ENCODE measurements at places on chromosomes 7 and 10.

GRCh38 chr10:1335642-1336041 lies 279.5 kb downstream of the WDR37 start:
- no peak for DNase-seq

DNA sequence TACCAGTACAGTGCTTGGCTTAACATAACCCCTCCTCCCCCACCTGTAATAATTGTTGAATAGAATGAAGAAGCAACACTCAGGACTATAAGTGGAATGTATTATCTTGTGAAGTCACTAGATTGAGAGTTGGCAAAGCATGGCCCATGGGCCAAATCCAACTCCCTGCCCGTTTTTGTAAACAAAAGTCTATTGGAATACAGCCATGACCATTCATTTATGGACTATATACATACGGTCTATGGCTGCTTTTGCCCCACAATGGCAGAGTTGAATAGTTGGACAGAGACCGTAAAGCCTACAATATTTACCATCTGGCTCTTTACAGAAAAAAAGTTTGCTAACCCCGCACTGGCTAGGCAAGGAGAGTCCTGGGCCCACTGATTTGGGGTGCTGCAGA lies 48.1 kb upstream of the CYCS start:
- no peak for DNase-seq

- no peak for DNase-seq
Measured at GRCh38 chr10:77922566-77923179, 3.9 kb downstream of the DLG5 start.

DNA sequence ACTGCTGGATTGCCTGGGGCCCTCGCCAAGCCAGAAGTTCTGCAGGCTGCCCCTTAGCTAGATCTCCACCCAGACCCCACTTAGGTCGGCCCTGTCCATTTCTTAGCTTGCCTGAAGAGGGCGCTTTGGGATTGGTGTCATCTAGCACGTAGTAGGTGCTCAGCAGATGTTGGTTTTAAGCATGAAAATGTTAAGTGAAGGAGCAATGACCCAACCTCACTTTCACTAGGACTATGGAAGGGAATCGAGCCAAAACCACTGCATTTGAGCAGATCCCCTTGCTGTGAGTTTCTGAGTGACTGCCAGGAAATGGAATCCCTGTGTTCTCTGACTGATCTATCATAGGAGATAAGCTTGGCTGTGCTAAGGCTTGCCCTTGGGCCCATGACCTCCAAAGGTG lies 131.7 kb upstream of the EEPD1 start:
- no peak for DNase-seq

- DNase-seq, result no peak
Measured at GRCh38 chr7:17347401-17347800, 48.9 kb downstream of the AHR start.

DNA sequence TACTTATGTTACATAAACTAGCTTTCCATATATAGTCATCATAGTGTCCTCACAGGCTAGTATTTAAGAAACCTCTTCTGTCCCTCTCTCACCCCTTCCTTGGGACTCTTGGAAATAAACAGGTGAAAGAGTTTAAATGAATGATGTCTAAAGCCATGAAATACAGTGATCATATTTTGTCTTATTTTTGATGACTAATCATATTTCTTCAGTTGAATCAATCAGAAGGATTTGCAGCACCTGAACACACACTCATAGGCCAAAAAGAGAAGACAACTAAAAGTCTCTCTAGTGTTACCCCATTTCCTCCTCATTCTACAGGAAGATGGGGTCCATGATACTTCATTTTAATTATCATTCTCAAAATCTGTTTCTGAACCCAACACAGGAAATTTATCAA lies 8.6 kb upstream of the ATAD1 start:
- DNase-seq, result no peak

DNA sequence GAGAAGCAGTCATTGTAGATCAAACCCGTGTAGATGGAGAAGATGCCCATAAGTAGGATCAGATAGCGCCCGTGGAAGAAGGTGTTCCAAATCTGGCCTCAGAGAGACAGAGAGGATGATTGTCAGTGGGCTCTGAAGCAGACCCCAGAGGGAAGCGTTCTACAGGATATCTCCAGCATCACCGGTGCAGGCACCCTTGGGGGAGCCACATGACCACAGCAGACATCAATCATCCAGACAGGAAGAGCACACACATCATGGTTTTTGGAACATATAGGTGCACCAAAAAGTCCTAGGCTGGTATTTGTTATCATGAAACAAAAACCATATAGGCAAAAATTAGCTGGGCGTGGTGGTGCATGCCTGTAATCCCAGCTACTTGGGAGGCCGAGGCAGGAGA lies 44.0 kb upstream of the SVOPL start:
- DNase-seq, result no peak

DNA sequence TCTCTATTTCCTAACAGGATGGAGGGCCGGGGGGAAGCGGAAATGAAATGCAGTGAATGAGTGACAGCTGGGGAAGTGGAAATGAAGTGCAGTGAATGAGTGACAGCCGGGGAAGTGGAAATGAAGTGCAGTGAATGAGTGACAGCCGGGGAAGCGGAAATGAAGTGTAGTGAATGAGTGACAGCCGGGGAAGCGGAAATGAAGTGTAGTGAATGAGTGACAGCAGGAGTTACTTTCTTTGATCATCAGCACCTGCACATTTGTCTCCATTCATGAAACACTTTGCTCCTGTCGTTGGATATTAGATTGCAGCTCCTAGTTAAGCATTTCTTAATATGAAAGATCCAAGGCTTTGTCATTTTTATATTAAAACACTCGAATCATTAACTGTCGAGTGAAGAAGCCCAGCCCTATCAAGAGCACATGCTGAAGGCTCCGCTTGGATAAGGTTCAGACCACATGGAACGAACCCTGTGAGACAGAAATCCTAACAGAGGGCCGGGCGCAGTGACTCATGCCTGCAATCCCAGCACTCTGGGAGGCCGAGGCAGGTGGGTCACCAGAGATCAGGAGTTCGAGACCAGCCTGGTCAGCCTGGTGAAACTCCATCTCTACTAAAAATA lies 406.0 kb upstream of the ADARB2 start:
- DNase-seq, result no peak

DNA sequence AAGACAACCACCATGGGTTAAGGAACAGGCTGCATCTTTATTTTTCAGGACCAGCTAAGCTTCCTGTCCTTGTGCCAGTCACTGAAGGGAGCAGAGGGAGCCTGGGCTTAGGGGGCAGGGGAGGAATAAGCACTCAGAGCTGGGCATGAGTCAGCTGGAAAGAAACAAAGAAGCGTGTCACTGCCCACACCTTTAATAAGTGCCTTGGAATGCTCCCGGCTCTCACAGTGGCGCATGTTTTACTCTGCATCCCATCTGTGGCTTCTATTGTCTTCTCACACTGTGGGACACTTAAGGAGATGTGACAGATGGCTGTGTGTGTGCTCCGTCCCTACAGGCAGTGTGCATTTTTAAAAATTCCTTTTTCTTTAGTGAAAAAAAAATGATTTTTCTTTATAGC lies 71.7 kb downstream of the MTURN start:
- no peak for DNase-seq

GRCh38 chr7:5488286-5488878 lies 64.7 kb upstream of the TNRC18 start:
- no peak for DNase-seq

DNA sequence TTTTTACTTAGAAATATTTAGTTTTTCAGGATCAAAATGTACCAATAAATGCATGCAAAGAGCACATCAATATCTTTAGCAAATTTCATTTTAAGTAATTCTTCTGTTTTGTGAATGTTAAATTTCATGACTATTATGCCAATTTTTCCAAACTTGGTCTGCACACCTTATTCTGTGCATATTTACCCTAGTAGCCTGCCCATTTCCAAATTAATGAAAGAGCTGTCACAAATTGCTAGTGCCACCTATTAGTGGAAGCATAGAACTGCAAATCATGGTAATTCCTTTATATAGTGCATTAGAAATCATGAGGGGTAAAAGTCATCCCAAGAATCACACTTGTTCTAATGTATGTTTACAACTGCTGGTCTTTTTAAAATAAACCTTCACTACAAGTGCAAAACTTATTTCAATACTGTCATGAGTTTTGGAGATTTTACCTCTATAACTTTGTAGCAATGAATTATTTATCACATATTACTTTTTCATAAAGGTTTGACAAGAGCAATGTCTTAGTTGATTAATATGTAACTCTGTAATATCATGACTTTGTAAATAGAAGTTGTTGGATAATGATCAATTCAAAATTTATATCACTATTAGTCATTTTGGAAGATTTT lies 5.7 kb downstream of the SEMA3A start:
- DNase-seq, result no peak

DNA sequence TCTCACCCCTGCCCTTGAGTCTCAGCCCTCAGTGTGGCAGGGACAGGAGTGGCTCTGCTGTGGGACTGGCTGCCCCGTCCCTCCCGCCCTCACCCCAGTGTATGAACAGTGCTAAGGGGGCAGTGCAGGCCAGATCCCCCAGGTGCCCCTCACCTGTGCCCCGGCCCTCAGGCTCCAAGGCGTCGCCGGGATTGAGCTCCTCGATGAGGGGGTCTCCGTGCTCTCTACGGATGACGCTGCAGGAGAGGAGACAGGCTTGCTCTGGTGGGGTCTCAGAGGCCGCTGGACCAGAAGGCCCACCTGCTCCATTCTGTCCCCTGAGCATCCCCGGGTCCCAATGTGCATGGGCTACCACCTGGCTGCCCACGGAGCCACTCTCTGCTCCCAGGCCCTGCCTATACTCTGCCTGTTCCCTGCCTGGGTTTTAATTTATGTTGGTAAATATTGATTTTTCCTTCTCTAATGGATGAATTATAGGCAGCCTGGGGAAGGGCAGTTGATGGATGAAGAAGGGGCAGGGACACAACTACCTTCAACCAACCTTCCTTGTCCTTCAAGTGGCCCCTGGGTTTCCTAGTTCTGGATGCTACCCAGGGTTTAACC lies 47.2 kb downstream of the GOLGA7B start:
- DNase-seq, result no peak

- no peak for DNase-seq
Measured at GRCh38 chr10:76175533-76176165, 744.2 kb downstream of the LRMDA start.

GRCh38 chr7:86933295-86933845 lies 126.1 kb downstream of the ELAPOR2 start:
- DNase-seq, result no peak

- DNase-seq, result no peak
Measured at GRCh38 chr7:80387634-80388193, 124.2 kb downstream of the GNAT3 start.

DNA sequence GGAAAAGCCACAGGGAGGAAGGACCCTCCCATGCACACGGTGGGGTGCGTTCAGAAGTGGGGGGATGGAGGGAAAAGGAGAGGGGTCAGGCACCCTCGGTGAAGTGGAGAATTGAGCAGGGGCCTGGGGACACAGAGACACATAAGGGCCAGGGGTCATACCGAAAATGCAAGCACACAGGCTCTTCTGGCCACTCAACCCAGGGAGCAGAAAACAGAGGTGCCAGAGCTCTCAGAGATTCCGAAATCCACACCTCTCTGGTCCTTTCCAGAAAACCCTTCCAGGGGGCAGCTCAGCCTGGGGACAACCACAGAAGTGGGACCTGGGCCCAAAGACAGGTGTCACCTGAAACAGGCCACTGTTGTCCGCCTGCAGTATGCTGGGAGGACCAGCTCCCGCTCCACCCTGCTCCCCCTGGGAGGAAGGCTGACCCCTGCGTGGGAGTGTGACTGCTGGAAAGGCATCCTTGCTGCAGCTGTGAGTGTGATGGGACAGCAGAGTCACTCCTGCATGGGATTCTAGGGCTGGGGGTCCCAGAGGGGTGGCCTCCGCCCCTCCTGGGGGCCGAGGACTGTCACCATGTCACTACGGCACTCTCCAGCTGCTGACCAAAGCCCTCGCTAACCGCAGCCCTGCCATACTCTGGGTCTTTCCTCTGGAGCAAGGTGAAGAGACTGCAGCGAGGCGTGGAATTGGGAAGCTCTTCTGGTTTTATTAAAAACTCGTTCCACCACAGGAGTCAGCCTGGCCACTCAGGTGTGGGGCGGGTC lies 63.1 kb downstream of the TMEM209 start:
- no peak for DNase-seq

GRCh38 chr10:4028027-4028471 lies 243.0 kb upstream of the KLF6 start:
- no peak for DNase-seq

- DNase-seq, result no peak
Measured at GRCh38 chr7:14207138-14207537, 217.7 kb upstream of the ETV1 start.

GRCh38 chr10:63208986-63209385 lies 75.9 kb downstream of the NRBF2 start:
- no peak for DNase-seq

DNA sequence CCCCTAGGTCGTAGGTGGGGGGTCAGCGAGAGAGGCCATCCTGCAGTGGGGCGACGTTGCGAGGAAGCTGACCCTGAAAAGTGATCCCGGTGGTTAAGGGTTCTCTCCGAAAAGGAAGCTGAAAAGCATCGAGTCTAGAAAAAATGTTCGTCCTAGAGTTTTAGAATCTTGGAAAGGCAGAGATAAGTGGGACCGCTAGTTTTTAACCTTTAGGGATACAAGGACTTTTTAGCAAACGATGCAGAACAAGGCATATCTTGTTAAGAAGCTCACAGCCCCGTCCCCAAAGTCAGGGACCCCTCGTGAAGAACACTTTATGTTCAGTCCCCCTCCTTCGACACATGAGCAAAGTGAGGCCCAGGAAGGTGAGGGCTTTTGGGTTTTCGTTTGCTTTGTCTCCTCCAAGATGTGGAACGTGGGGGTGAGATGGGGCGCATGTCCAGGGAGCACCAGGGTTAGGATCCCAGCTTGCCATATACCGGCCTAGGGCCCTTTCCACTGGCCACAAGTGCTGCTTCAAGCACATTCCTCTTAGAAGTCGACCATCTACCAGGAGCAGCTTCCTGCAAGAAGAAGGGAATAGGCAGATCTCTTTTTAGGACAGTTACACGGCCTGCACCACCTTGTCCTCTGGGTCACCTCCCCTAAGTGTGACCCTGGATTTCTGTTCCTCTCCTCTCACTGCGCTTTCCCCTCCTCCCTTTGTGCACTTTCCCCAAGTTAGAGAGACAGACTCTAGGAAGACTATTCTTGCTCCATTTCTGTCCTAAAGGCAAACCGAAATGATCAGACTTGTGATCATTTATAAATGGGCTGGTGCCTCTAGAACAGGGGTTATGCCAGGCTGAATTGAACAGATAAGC lies 969 bp downstream of the SLC35G1 start:
- no peak for DNase-seq

DNA sequence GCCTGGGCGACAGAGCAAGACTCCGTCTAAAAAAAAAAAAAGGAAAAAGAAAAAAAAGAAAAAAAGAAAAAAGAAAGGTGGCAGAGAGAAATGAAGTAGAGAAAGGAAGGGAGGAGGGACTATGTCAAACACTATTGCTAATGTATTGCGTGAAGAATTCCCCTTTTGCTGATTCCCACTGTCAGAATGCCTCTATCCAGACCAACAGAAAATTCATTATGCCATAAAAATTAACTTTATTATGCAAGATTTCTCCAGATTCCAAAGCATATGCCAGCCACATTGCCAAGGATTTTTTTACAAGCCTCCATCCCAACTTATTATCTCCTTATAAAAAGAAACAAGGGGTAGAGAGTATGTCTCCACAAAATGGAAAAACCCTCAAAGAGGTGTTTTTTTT lies 209.3 kb downstream of the MTERF1 start:
- DNase-seq, result no peak

- no peak for DNase-seq
Measured at GRCh38 chr10:84921701-84922100, 593.3 kb downstream of the CCSER2 start.

- DNase-seq, result peak; percentile 71
Measured at GRCh38 chr7:135508883-135509588, 866 bp downstream of the CNOT4 start.

- DNase-seq, result no peak
Measured at GRCh38 chr10:95558593-95559320, 2.4 kb downstream of the SORBS1 start.

Measured in hematopoietic multipotent progenitor cell treated with erythropoietin and hydrocortisone succinate and interleukin-3 and kit ligand, for 17 days (in vitro differentiated cells).